Stimulated activated CD8-positive, alpha-beta memory T cell treated with anti-CD3 and anti-CD28 coated beads, Interleukin-7, amount 100 ng/mL, for 1 hour (primary cell): ENCODE measurements at places on chromosomes 6 and 20.

GRCh38 chr20:43066125-43066524 lies 123.6 kb downstream of the PTPRT start:
- DNase-seq = no peak

GRCh38 chr20:4147319-4147718 lies 132.0 kb upstream of the RNF24 start:
- no peak for DNase-seq

DNA sequence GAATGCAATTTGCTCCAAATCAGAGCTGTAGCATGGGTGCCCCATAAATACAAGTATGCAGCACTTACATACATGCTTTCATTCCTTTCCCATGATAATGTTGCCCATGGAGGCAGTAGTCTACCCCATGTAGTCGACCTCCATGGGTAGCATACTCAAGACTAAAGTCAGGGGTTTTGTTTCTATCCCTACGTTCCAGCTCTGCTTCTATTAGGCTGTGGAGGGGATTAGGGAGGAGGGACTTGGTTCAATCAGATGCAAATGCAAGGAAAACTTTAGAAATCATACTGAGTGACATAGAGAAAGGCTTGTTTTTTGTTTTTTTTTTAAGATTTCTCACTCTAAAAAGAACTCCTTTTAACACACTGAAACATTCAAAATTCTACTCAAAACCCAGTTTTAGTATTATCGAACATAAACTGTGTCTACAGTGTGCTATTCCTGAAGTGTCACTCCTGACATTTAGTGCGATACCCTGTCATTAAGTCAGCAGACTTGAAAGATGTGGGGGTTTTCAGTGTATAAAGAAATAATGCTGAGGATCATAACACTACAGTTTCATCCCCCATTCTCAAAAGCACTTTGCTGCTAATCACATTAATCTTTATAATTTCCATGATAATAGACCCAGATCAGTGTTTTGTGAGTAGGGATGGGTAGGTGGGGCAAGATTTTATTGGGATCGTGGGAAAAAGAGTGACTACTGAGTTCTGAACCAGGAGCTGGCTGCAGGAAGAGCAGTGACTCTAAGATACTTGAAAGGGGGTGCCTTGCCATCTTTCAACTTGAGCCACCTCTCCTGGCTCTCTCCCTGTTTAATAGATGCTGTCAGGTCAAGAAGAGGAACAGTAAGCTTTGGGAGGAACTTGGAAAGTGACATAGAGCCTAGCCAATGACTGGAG lies 40.4 kb upstream of the SCML4 start:
- no peak for DNase-seq

GRCh38 chr20:24598346-24598745 lies 128.9 kb downstream of the SYNDIG1 start:
- DNase-seq = no peak

- peak; percentile 29 for DNase-seq
These were observed 18.7 kb downstream of the SERPINB6 start for GRCh38 chr6:2952557-2953095.

DNA sequence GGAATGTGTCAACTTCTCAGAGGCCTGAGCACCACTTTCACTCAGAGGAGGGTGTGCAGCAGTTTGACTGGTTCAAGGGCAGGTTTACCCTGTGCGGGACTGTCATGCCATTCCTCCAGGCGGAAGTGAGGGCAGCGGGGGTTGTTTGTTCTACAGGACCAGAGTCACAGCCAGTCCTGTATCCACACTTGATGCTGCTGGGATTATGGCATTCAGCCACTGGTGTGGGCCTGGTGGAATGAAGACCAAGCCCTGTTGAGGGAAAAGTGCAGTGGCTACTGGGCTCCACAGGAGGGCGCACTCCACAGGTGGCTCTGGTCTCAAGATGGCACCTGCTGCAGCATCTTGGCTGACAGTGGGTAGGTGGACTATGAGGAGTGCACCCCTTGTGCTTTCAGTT lies 14.8 kb downstream of the SEMG2 start:
- no peak for DNase-seq

GRCh38 chr6:110882274-110882619 lies 7.7 kb downstream of the AMD1 start:
- no peak for DNase-seq

DNA sequence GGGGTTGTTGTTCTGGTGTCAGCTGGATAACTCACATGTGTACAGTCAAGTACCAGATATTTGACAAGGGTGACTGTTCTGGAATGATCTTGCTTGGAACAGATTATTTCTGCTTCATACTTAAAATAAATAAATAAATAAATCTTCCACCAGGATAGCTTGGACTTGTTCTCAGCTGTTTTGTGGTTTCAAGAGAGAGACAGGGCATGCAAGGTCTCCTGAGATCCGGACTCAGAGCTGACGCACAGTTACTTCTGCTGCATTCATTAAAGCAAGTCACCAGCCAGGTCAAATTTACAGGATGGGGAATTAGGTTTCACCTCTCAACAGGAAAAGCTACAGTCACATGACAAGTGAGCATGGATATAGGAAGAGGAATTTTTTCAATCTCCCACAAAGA lies 285.0 kb upstream of the SPTLC3 start:
- no peak for DNase-seq

- DNase-seq = no peak
These were observed 33.5 kb downstream of the RPP21 start for GRCh38 chr6:30378290-30378937.

- DNase-seq = no peak
These were observed 32.8 kb downstream of the TCF15 start for GRCh38 chr20:577167-577791.

GRCh38 chr6:169981568-169981967 lies 230.1 kb downstream of the ERMARD start:
- no peak for DNase-seq

- DNase-seq = no peak
These were observed 65.8 kb upstream of the SNRPB2 start for GRCh38 chr20:16664020-16664419.

DNA sequence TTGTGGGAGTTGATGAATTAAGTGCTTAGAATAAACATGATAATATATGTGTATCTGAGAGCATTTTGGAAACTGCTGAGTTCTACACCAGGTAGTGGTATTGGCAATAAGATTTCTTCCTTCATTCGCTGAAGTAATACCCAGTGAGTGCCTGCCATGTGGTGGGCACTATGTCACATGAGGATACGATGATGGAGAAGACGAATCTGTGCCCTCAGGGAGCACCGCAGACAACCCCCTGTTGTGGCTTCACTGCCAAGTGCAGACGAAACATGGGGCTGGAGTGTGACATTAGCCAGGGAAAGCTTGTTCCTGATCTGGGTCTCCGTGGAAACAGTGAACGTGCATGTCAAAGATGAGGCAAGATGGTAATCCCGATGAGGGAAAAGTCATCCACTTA lies 7.9 kb downstream of the ZNF76 start:
- DNase-seq = no peak

DNA sequence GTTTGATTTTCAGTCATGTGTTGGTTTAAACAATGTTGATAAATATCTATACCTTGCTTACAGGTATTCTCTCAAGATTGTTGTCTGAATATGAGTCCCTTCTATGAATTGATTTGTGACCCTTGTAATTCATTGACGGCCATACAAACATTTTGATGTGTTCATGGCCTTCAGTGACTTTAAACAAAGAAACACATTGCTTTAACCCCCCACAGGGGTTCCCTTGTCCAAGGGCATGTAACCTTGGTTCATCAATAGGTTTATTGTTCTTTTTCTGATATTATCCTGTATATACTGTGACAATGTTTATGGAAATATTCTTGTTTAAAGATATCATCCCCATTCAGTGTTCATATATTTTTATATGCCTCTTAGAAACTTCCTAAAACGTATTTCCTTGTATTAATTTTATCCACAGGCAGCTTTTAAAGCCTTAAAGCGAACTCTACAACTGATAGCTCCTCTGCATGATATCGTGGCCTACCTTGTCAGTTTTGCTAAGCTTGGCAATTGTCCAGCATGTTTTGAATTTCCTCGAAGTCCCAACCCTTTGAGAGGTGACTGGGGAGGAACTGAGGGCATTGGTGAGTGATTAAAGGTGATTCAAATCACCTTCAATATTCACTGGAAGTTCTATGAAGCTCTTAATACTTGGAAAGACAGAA lies 87.0 kb downstream of the CD164 start:
- DNase-seq = no peak
